PC-9 (cell line): ENCODE measurements at places on chromosomes 7 and 10. TPM values are rescaled to one million over a fixed set of nuclear protein-coding genes. Genes with fewer than 3 reads are reported as not detected.
A peak's percentile ranks its signal among the peaks of the same experiment; 100 is the strongest.

Gene SH2B2
- 12.1 and 18.4 TPM in 2 replicates for total RNA-seq

DNA sequence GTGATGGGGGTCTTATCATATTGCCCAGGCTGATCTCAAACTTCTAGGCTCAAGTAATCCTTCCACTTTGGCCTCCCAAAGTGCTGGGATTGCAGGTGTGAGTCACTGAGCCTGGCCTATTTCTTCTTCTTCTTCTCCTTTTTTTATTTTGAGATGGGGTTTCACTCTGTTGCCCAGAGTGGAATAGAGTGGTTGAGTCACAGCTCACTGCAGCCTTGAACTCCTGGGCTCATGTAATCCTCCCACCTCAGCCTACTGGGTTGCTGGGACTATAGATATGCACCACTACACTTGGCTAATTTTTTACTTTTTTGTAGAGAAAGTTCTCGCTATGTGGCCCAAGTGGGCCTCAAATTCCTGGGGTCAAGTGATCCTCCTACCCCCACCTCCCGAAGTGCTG, 124.3 kb downstream of the SKIDA1 start:
- DNase-seq = no peak
- no peak overlapping the region for H3K4me3 ChIP-seq
- H3K36me3 ChIP-seq = no peaks in the 10 kb centered on the region
- H3K27me3 ChIP-seq = no peaks in the 10 kb centered on the region

Gene CLCN1
- 0.15 TPM in 1 of 2 replicates, not detected in the other for total RNA-seq

- no peaks in the 10 kb centered on the region for H3K4me1 ChIP-seq
- H3K36me3 ChIP-seq = no peaks in the 10 kb centered on the region
- H3K4me3 ChIP-seq = no peak overlapping the region
- no peaks in the 10 kb centered on the region for H3K27me3 ChIP-seq
- no peak for DNase-seq
- H3K27ac ChIP-seq = no peak overlapping the region
Observed at GRCh38 chr7:11130012-11130411, 156.3 kb downstream of the PHF14 start.

DNA sequence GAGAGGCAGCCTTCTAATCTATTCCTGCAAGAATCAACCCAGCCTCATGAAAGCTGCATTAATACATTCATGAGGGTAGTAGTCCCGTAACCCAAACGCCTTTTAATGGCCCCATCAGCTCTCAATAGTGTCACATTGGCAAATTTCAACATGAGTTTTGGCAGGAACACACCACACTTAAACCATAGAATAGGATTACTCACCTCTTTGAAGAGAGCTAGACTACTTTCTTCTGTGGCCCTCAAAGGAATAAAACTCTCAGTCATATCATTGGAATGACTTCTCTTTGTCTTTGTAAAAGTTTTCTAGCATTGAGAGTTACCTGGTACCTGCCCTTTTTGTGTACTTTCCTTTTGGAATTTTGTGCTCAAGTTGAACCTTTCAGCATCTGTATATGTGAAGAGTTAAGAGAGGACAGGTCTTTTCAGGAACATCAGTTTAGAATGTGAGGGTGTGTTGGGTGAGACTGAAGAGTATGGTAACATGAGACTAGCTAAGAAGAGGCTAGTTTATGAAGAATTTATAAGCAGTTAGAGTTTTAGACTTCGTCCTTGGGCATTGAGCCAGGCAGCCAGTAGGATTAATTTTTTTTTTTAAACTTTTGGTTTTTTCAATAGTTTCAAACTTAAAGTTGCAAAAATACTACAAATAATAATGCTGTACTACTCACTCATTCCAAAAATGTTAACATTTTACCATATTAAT, 92.6 kb downstream of the MLLT10 start:
- H3K4me3 ChIP-seq = no peak overlapping the region
- no peaks in the 10 kb centered on the region for H3K4me1 ChIP-seq
- H3K27me3 ChIP-seq = no peaks in the 10 kb centered on the region
- no peaks in the 10 kb centered on the region; the same call in 1 of the 2 replicates for H3K36me3 ChIP-seq
- H3K27ac ChIP-seq = no peak overlapping the region

GRCh38 chr7:51224811-51225595, 91.6 kb downstream of the COBL start:
- H3K36me3 ChIP-seq = no peaks in the 10 kb centered on the region
- H3K4me1 ChIP-seq = peaks cover 18% of the 10 kb centered on the region
- no peak overlapping the region for H3K27ac ChIP-seq
- peak; percentile 73 for DNase-seq
- no peak overlapping the region for H3K4me3 ChIP-seq
- H3K27me3 ChIP-seq = no peaks in the 10 kb centered on the region

Gene GIMAP7
- total RNA-seq = not detected in 2 replicates

Gene APBB1IP
- not detected in 2 replicates for total RNA-seq

DNA sequence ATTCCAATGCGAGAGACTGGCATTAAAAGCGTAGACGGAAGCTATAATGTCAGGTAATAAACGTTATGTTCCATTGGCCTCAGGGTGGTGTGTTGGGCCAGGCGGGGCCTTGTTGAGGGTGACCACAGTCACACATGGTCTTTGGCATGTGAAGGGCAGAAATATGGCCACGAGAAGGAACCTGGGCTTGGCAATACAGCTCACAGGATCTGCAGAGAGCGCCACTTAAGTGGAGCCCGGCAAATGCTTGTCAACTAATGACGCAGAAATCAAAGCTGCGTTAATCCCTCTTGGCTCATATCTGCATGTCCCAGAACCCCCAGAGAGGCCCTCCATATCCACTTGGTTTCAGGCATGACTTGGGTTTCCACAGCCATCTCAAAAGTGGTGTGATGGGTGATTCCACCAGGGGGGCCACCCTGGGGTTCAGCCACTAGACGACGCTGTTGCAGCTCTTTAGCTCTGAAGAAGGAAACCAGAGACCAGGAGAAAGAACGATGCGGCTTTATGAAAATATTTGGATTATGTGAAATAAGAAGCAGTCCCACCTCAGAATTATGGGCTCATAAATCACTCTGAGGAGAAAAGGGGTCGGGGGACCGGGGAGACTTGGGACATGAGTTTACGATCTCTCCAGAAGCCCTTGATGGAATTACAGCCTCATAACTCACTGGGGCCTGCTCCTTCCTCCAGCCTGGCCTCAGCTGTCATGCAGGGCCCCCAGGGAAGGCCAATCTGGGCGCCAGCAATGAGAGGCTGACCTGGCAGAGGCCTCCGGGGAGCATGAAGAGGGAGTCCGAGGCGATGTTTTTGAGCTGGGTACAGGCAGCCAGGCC, 462.5 kb downstream of the PLXNA4 start:
- no peaks in the 10 kb centered on the region for H3K36me3 ChIP-seq
- H3K27me3 ChIP-seq = no peaks in the 10 kb centered on the region
- H3K4me1 ChIP-seq = peaks cover 43% of the 10 kb centered on the region
- DNase-seq = no peak
- H3K27ac ChIP-seq = no peak overlapping the region
- H3K4me3 ChIP-seq = no peak overlapping the region

GRCh38 chr7:111026343-111026742, 64.6 kb upstream of the LRRN3 start:
- H3K27me3 ChIP-seq = no peaks in the 10 kb centered on the region
- H3K4me3 ChIP-seq = no peak overlapping the region
- no peaks in the 10 kb centered on the region for H3K36me3 ChIP-seq
- H3K27ac ChIP-seq = no peak overlapping the region
- no peaks in the 10 kb centered on the region for H3K4me1 ChIP-seq

Gene CYP2C19
- total RNA-seq = not detected in 2 replicates

DNA sequence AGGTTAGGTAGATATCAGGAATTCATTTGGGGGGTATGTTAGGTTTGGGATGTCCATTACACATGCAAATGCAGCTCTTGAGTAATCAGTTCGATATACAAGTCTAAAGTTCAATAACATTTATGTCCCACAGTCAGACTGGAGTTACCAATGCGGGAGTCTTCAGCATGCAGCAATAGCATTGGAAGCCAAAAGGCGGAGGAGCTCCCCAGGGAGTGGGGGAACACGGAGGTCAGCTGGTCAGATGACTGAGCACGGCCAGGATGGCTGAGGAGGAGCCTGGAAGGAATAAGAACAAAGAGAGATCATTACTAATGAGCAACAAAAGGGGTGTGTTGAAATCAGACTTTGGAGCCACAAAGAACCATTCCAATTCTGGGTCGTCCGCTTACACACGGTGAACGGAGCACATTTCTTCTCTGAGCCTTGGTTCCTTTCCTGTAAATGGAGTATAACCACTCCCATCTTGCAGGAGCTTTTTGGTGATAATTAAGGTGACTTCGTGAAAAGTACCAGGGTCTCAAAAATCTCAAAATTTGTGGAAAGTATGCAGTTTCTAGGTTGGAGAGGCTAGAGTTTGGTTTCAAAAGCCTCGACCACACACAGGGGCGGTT, 478 bp upstream of the ZNF22 start:
- peak overlapping the region; percentile 65; the same call in 1 of the 2 replicates for H3K4me3 ChIP-seq
- no peaks in the 10 kb centered on the region for H3K27me3 ChIP-seq
- H3K4me1 ChIP-seq = peaks cover 47% of the 10 kb centered on the region
- peaks cover 29% of the 10 kb centered on the region; the same call in 1 of the 2 replicates for H3K36me3 ChIP-seq
- DNase-seq = no peak
